Stimulated activated CD4-positive, alpha-beta T cell treated with anti-CD3 and anti-CD28 coated beads, Interleukin-15, amount 100 ng/mL, for 1 hour (primary cell): ENCODE measurements at places on chromosomes 4 and X.

GRCh38 chrX:109409181-109409580 lies 72.7 kb downstream of the GUCY2F start:
- DNase-seq = no peak

- no peak for DNase-seq
These were observed 155.9 kb upstream of the MAOA start for GRCh38 chrX:43500246-43500645.

- no peak for DNase-seq
These were observed 8.9 kb downstream of the NUP62CL start for GRCh38 chrX:107197319-107197718.

DNA sequence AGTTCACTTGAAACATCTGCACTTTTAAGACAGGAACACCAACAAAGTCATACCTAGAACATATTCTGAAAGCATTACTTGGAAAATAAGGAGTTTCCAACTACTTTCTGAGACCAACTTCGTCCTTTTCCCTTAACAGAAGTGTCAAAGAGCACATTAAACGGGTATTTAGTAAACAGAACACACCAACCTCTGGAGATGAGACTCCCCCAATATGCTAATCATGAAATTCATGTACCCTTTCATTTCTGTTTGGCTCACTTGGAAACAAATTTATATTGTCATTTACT lies 69.2 kb downstream of the NOCT start:
- no peak for DNase-seq

- no peak for DNase-seq
These were observed 48.9 kb upstream of the TENM3 start for GRCh38 chr4:182194091-182194824.

DNA sequence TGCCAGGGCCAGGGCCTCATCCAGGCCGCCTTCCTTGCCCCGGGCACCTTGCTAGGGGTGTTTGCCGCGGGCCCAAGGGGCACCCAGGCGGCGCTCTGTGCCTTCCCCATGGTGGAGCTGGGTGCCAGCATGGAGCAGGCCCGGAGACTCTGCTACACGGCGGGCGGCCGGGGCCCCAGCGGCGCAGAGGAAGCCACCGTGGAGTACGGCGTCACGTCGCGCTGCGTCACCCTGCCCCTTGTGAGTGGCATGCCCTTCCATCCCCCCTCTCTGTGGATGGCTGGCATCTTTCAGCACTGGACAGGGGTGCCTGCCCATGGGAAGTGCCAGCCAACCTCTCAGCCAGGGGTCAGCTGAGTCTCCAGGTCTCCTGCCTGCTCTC lies 3.6 kb downstream of the PLXNB3 start:
- DNase-seq = no peak

DNA sequence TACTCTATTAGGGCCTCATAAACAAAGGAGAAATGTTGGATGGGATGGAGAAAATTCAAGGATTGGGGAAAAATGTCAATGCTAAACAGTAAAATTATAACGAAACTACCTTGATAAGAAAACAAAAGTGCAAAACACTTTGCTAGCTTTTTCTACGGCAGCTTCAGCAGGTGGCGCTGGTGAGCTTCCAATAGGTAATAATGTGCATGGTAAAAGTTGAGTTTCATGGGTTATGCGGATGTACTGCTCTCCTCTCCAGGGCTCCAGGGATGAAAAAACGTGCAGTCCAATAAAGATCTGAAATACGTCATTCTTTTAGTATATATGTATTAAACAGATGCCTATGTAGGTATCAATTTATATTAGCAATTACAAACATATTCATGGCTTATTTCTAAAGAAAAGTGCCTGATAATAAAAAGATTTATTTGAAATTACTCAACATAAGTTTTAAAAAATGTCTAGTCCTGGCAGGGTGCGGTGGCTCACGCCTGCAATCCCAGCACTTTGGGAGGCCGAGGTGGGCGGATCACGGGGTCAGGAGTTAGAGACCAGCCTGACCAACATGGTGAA lies 239.6 kb downstream of the GRXCR1 start:
- no peak for DNase-seq

DNA sequence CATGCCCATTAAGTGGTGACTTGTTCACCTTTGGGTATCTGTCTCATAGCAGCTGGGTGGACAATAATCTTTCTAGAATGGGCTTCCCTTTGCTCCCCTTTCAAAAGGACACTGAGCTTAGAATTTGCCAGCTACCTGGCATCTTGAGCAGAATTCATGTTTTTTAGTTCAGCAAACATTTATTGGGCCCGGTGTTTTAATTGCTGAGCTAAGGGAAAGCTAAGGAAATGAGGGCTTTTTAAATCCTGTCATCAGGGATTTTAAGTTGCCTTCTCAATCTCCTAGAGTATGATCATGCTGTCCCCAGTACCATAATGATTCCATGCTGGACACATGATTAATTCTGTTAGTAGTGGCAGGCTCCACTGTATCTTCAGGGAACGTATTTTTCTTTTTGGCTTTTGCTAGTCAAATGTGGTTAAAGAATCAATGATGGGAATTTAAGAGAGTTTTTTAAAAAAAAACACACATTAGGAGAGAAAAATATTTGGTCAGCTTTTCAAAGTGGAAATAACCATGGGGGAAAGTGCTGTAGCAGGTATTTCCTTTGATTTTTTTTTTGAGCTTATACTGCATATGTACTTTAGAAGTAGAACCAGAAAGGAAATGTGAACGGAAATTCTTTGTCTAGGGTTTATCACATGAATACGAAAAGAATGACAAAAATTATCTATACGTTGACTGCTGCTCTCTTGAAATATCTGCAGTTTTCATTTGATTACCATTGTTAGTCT lies 208.9 kb downstream of the CLCN4 start:
- DNase-seq = no peak

GRCh38 chr4:72568959-72569718 lies at the start of gene ADAMTS3:
Gene ADAMTS3 (minus strand): TSS chr4:72569221. CDS start chr4:72568762, 459 bp downstream.
- DNase-seq = no peak

DNA sequence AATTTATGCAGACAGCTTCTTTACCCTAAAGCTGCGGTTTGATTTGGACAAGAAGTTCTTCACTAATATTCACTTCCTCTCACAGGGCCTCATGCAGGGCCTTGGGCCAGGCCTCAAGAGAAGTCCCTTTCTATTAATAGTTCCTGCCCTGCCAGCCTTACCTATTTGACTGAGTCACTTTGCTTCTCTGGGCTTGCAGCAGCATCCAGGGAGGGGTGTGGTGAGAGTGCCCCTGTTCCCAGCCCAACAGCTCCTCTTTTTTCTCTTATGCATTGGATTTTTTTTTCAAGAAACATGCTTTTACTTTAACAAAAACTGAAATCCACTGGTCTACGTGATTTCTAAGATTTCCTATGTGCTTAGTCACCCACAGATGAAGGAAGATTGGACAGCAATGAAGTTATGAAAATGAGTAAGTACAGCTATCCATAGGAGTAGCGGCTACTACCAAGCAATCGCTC lies 26.7 kb downstream of the FAM156B start:
- no peak for DNase-seq

DNA sequence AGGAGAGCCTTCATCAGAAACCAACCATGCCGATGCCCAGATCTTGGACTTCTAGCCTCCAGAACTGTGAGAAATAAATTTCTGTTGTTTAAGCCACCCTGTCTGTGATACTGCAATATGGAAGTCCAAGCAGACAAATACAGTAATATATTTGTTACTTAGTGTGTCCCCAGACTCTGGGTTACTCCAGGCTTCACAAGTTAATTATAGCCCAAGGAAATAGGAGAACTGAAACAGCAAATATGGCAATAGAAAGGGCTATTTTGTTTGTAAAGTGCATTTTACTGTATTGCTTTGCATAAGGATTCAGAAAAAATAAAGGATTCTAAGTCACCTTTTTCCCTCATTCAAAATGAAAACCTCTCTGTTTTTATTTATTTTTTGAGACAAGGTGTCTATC lies 15.7 kb downstream of the TIGD4 start:
- DNase-seq = no peak
